CD4-positive, alpha-beta T cell treated with Interferon alpha-2 for 1 hour (primary cell): ENCODE measurements at places on chromosomes 1 and 21.

GRCh38 chr1:54405898-54406293 lies 298 bp downstream of the SSBP3 start:
- DNase-seq: no peak

DNA sequence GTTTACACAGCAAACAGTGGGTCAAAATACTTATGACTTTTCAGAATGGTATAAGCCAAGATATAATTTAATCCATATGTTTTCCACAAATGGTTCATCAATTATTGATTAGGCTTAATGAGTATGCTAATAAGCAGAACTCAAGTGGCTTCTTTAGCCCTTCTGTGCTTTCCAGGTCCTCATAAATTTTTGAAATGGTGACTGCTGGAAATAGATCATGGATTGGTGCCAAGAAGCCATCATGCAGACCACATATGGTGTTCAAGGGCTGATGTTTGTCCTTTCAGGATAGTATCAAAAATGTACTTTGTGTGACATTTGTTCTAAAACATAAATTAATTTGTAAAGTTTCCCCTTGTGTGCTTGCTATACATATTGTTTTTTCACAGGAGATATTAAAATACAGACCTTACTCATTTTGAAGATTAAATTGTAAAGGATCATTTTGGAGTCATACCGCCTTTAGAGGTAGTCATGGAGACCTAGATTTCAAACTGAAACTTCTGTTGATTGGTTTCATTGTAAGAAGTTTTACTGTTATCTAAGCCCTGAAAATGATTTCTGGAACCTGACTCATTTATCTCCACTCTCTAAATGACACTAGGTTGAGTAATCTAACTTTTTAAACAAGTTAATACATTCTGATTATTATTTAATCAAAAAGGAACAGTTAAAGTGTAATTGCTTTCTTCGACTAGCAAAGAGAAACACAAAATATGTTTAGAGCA lies 507.9 kb downstream of the PLA2G4A start:
- no peak for DNase-seq

- no peak for DNase-seq
Measured at GRCh38 chr1:244337839-244338238, 113.9 kb downstream of the ADSS2 start.

- DNase-seq: peak; percentile 23
Measured at GRCh38 chr1:201888282-201889089, at the start of gene SHISA4. TSS of gene SHISA4 (plus strand) at chr1:201888898. CDS start at chr1:201888995, 97 bp downstream.

DNA sequence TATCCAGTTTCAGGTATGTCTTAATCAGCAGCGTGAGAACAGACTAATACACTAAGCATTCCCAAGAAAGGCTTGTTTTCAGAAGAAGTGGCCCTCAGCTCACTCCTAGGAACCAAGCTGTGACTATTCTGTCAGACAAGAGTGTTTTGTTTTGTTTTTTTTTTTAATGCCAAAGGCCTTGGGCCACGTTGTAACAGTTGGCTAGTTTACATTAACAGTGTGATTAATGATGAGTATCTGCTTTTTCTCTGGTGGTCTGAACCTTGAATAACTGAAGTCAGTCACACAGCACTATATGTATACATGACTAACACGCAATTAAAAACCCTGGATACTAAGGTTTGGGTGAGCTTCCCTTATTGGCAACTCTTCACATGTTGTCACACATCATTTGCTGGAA lies 21.9 kb downstream of the DPYD start:
- DNase-seq: no peak

- no peak for DNase-seq
Measured at GRCh38 chr1:34019741-34020552, 145.1 kb downstream of the CSMD2 start.

DNA sequence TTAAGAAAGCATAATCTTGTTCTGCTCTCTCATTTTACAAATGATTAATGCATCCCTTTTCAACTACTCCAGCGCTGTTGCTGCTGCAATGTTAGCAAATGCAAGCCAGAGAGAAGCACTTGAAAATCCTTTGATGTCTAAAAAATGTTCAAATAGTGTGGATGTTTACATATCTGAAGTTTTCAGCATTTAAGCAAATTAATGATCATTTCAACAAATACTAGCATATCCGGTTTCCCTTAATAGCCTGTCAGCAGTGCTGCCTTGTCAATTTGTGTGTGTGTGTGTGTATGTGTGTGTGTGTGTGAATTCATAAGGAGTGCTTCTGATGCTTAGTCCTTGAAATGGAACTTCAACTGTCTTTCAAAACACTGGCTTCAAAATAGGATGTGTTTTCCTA lies 48.1 kb upstream of the WNT2B start:
- DNase-seq: no peak

DNA sequence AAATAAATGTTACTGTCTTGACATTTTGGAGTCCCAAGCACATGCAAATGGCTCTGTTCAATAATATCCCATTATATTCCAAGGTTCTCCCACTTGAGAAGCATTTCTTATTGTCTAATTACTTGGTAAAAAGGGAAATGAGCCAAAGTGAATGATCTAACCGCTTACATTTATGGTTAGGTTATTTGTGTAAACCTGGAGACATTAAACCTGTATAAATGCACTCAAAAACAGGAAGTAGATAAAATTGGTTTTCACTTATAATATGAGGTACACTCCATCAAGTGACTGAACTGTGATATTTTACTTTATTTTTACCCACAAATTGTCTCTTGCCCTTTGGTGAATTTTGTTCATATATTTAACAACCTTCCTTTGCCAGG lies 26.8 kb downstream of the KIF1B start:
- DNase-seq: no peak

DNA sequence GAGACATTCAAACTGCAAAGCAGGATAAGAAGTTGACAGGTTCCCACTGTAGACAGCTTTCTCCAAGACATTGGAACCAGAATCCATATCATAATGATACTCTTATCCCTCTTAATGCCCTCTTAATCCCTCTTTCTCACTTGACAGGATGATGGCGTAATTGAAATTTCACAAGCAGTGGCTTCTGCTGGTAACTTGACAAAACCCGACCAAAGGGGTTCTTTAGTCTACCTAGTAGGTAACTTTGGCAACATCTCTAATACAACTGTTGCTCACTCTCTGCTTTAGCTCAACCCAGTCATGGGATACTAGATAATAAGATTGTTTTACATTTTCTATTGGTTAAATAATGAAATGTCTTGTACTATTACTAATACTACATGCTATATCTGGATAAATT lies 34.7 kb downstream of the S100A10 start:
- no peak for DNase-seq

DNA sequence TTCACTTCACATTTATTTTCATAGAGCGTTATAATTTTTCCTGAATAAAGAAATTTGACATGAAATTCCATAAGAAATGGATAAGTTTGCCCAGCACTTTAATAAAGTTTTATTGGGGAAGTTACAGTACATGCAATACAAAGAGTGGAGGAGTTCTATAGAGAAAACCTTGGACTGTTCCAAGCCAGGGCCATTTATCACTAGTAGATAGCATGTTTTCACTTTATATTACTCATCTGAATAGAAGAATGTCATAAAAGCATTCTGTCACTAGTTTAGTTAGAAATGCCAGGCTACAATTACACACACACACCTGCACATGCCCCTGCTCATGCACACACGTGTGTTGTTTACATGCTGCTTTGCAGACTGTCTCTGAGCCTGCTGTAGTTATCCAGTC lies 123.3 kb downstream of the NEK7 start:
- no peak for DNase-seq

- no peak for DNase-seq
Measured at GRCh38 chr1:166283190-166283589, 116.4 kb upstream of the FAM78B start.

GRCh38 chr1:183593356-183593755 lies 3.1 kb upstream of the NCF2 start:
- no peak for DNase-seq
